Right forelimb (tissue), 1 donor: ENCODE measurements at places on chromosomes 2 and 18.

DNA sequence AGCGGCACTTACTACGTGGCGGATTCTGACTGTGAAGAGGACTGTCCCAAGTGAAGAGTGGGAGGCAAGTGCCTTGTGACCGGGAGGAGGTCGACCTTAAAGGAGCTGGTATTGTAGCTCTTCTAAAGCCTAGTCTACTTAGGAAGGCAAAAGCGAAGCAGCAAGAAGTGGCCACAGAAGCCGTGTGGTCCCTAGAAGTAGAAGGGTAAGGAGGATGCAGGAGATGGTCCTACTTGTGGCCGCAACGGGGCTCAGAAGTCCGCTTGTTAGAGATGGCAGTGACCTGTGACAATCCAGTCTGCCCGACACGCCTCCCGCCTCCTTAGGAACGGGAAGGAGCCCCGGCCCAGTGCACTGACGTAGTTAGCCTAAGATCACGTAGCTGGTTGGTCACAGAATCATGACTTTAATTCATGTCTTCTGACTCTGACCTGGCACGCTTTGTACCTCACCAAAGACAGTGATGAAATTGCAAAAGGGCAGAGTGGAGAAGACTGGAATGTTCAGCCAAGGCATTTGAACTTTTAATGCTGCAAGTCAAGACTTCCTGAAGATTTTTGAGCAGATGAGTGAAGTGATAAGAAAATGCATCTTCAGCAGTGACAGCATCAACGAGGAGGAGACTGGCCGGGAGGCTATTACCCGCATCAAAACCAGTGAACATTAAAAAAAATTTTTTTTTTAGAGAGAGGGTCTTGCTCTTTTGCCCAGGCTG is 749 bp upstream of the EIF2AK3 start:
- no peak for DNase-seq

DNA sequence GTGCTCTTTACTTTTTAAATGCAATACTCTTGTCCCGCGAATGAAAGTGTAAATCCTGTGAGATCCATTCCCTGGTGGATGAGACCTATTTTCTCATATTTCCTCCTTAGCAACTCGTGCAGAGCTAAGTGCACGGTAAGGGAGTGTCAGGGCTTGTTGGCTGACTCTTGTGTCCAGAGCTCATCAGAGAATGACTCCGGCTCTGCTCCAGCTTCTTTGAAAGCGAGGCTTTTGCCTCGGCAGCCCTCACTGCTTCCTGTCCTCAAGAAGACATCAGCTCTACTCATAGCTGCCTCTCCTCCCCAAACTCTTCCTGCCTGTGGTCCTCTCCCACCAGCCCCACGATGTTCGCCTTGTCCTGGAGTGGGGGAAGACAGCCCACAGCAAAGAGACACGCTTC is 70.7 kb downstream of the LIPG start:
- DNase-seq: no peak

- DNase-seq: no peak
Observed at GRCh38 chr2:211144078-211144477, 587.7 kb downstream of the CPS1 start.

GRCh38 chr2:17757321-17757720 is 3.4 kb downstream of the GEN1 start:
- no peak for DNase-seq

DNA sequence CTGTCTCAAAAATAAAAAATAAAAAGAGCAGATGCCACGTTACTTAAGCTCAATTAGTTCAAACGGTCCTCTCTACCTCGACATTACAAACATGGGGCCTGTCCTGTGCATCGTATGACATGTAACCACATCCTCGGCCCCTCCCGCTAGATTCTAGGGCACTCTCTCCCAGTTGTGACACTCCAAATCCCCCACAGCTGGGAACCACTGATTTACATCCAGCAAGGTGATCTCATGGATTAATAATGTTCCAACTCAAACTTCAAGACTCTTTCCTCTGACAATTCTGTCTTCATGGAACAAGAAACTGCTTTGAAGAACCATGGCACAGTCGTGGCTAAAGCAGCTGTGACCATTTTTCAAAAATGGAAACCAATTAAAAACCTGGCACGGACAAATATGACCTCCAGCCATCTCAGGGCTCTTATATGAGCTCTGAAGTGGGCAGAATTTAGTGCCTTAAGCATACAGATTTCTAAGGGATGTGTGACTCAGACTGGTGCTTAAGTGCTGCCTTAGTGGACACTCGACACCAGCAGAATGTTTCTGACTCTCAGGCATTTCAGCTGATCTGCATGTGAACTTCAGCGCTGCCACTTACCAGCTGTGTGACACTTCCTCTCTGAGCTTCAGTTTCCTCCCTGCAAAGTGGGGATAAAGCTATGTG is 31.7 kb upstream of the ASAP2 start:
- no peak for DNase-seq

DNA sequence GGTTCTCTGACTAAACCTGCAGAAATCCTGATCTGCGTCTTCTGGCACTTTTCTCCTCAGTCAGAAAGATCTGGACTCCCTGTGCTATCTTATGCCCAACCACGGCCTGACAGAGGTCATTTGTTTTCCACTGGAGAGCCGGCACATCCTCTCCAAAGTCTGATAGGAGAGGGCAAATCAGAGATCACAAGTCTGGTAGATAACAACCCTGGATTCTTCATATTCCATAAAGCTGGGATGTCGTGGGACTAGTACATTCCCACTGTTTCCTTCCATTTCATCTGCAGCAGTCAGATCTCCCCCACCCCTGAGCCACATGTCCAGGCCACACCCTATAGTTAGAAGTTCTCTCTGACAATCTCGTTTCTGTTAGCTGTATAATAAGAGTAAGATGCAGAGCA is 157.0 kb downstream of the MGAT5 start:
- DNase-seq: no peak

DNA sequence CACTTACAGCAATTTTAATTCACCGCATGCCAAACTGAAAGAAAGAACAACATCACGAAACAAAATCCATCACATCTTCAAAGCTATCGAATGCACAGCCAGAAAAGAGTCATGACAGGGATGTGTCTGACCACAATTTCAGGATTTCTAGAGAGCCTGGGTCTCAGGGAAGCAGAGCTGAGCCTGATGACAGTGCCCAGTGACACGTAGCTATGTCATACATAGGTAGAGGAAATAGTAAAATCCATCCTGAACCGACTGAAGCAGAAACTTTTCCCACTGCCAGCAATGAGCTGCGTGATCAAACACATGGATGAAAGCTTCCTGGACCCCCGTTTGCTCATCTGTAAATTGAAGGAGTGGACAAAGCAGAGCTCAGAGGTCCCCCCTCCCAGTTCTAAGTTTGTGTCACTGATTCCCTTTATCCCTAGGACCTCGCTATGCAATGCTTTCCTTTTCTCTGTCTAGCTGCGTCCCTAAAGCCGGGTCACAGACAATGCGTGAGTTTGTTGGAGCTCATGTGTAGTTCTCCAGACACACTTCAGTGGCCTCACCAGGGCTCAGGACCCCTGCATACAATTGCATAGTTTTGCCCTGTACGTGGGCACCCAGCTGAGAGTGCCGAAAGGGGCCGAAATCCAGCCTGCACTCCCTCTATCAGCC is 37.6 kb downstream of the CCBE1 start:
- no peak for DNase-seq

DNA sequence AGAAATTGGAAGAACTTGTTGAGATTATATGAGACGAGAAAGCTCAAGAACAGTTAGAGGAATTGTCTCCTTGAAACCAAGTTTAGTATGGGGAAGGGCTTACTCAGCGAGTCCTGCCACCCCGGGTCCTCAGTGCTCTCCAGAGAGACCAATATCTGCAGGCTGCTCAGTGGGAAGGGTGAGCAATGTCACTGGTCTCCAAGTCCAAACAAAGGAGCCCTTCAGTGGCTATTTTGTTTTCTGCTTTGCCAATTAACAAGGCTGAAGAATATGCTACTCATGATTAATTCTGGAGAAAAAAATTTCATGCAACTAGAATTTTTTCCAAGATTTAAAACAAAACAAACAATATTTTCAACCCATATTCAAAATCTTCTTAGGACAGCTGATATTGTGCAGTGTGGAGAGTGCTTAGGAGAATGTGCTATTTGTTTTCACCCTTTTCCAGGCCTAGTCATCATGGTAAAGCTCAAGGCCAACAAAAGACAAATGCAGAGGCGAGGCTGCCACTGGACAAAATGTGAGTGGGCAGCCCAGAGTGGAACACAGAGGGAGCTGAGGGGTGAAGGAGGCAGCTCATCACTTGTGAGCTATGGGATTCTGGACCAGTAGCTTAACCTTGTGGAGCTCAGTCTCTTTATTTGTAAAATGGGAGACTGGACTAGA is 83.8 kb upstream of the TMEM17 start:
- DNase-seq: no peak

GRCh38 chr2:12192762-12193161 is 446.3 kb downstream of the LPIN1 start:
- DNase-seq: no peak

- no peak for DNase-seq
Observed at GRCh38 chr2:201483342-201483741, 31.8 kb downstream of the STRADB start.

GRCh38 chr2:212328136-212328535 is 210.5 kb downstream of the ERBB4 start:
- DNase-seq: no peak
